ENCODE measurements at places on chromosomes 3 and 15. TPM values are rescaled to one million over a fixed set of nuclear protein-coding genes. Genes with fewer than 3 reads are reported as not detected.

DNA sequence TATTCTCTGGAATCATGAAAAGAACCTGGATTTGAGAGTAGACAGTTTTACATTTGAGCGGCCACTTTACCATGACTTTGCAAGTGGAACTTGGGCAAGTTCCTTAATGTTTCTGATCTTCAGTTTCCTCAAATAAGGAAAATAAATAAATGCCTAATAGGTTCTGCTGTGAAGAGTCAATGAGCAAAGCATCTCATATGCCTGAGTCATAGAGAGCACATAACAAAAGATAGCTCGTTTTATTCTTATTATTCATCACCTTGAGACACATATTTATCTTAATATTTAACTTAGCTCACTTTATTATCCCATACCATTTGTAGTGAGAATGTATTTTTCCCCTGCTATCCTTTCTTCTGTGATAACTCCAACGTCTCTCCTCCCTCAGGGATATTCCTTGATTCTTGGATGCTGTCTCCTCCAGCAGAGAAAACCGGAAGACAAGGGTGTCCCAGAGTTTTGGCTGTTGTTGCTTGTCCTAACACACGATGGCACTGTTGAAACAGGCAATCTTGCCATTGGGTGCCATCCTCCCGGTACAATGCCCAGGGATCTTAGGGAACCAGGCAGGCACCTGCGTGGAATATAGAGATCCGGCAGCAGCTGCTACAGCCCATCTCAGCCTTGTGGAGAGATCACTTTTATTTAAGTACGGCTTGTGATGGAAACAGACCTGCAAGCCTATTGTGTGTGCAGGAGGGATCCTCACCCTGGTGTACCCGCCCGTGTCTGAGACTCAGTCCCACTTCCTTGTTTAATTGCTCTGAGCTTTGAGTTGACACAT is 33.3 kb upstream of the VPS33B start:
- DNase-seq = peak; percentile 86

Gene TMEM108
- total RNA-seq = not detected

DNA sequence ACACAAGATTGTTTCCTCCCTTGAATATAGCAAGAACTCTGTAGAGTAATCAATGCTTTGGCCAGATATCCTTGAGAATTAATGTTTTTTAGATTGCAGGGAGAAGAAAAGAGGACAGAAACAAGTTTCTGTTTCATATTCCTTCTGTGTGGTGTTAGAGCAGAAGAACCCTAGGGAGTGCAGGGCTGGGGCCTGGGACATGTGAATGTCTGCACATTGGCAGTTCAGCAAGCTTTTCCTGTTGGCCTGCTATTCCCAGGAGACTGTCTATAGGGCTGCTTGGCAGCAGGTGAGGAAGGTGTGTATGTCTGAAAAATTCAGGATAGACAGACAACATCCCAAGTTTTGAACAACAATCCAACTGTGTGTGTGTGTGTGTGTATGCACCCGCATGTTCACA is 13.6 kb upstream of the CNBP start:
- DNase-seq = no peak

- no peak for DNase-seq
Measured at GRCh38 chr3:52119099-52119498, 35.1 kb downstream of the POC1A start.

Gene AAGAB
- total RNA-seq = 52.7 TPM

DNA sequence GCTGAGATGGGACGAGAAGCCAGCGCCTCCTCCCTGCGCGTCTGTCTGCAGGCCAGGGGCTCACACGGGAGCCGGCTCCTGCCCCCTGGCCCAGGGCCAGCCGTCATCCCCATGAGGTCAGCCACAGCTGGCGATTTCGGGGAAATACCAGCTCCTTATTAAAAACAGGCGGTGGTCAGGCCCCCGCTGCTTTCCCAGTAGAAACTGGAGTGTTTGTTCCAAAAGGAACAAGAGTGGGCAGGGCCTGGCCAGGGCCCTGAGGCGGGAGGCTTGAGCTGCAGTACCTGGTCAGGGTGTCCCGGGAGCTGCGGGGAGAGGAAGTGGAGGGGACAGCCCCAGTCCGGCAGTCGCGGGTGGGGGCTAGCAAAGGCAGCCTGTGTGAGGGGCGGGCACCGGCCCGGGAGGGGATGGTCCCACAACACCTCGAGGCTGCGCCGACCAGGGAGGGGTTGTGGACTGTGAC is 17.8 kb downstream of the MYL3 start:
- DNase-seq = peak; percentile 28

Gene ADAMTSL3
- total RNA-seq = 1.2 TPM

Gene IFT122
- 21.0 TPM for total RNA-seq

Gene TLR9
- not detected for total RNA-seq

Gene AGBL1
- not detected for total RNA-seq

DNA sequence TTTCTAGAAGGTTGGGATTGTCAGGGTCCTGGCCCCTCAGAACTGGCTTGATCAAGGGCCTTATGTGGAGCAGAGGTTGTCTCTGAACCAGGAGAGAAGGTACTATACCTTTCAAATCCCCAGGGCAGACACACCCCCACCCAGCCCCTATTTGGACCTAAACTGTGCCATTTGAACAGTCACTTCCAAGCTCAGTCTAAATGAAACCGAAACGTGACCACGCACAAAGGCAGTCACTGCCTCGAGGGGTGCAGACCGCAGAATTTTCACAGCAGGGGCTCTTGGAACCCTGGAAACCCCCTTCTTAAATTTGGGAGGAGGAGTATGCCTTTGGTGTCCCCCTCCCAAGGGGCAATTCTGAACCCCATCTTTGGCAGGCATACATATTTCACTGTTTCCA is 53.7 kb downstream of the GRIP2 start:
- no peak for DNase-seq

GRCh38 chr3:146611096-146611495 is 6.0 kb upstream of the PLSCR5 start:
- no peak for DNase-seq

Gene IQCH
- total RNA-seq = 4.4 TPM

DNA sequence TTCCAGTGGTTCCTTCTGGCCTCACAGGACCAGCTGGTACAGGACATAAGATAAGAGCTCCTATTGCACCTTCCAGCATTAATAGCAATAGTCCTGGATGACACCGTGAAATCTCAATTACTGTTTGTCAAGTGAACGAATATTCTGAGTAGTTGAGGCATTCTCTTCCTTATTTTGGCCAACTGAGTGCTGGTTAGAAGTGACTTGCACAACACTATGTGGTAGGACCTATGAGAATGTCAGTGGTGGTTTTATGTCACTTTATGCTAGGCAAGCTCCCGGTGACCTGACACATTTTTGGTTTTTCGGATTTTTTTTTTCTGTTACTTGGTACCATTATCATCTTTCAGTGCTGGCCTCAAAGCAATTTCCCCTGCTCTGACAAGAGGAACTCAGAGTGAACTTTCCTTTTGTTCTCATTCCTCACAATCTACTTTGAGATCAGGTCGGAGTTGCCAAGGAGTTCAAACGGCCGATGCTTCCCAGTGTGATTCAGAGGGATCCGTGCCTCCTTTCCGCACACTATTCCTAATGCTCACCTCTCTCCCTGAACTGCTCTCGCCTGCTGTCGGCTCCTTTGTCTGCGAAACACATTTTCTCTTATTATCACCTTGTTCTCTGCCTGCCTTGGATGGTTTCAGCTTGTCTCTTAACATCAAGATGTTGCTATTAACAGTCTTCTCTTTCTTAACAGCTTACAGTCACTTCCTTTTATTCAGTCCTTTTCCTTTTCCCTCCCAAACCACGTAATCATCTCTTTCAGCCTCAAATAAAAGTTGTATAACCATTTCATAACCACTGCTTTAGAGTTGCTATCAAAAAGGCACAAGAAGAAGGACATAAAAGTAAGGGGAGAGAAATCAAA is 35.8 kb downstream of the QTRT2 start:
- DNase-seq = no peak

DNA sequence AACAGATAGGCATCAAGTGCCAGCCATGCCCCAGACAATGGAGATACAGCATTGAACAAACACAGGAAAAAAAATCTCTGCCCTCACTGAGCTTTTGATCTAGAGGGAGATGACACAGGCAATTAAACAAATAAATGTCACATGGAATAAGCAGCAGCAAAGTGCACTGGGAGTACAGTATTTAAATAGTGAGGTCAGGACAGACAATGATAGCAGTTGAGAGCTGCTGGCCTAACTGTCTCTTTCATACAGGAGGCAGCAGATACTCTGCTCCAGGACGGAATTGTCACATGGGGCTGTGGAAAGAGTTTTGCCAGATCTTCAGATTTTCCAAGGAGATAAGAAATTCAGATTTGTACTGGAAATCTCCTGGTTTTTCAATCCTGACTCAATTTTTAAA is 241.3 kb downstream of the THRB start:
- DNase-seq = no peak

DNA sequence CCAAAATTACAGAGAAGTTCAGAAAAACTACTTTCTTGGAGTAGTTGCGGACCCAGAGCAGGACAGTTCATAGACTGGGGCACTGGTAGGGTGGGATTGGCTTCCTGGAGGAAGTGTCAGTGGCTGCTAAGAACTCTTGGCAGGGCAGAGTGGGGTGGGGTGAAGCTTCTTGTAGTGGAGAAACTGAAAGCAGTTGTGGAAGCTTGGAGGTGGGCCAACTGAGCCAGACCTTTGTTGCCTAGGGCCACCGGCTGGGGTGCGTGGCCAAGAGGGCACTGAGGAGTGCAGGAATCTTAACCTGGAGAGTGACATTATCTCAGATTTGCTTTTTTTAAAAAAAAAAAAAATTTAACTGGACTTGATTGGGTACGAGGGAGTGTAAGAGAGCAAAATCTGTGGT is 3.1 kb downstream of the KAT2B start:
- peak; percentile 80 for DNase-seq

DNA sequence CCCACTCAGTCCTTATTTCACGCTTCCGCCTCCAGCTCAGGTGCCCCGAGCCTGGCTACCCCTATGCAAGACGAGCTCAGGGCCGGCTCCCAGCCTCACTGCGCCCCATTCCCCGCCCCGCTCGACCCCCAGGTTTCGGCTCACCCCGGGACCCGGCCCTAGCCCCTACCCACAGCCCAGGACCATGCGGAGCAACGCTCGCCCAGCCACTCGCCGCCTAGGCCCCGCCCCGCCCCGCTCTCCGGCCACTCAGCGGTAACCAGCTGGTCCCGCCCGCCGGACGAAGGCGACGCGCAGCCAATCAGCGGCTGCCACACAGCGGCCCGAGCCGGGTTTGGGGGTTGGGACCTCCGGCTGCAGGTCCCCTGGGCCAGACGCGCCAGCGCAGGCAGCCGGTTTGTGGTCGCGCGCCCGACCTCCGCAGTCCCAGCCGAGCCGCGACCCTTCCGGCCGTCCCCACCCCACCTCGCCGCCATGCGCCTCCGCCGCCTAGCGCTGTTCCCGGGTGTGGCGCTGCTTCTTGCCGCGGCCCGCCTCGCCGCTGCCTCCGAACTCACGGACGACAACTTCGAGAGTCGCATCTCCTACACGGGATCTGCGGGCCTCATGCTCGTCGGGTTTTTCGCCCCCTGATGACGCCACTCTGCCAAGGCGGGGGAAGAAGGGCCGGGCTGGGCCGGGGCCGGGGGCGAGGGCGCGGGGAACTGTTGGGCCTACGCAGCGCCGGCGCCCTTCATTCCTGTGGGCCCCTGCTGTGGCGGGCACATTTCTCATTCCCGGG is at the start of gene CATSPER2:
Gene CATSPER2, minus strand, starts transcription at position 196 of the 781 bp plus-strand sequence. CDS start 783 bp downstream, outside the sequence.
- no peak for DNase-seq

Gene KNL1
- 7.9 TPM for total RNA-seq

DNA sequence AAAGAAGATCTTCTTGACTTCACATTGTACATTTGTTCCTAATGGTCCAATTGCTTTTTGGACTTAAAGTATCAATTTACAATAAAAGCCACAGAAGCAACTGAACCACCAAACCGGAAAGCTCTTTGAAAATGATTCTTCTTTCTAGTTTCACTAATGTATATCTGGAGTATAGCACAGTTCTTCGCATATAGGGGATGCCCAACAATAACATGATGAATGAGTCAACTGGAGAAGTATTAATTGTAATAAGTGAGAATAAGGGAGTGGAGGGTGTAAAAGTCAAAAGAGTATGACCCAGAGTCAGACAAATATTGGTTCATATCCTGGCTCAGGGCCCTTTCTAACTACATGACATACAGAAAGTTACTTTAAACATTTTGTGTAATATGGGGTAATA is 425.2 kb downstream of the ZBTB20 start:
- no peak for DNase-seq

Gene LTK
- total RNA-seq = 0.17 TPM

GRCh38 chr3:23845326-23846216 is 39.8 kb downstream of the UBE2E1 start:
- no peak for DNase-seq

- DNase-seq = no peak
Measured at GRCh38 chr3:4771243-4771642, 208.0 kb upstream of the BHLHE40 start.

Gene ISLR2
- total RNA-seq = not detected
